Aortic smooth muscle cell (primary cell): ENCODE measurements at places on chromosomes 5 and 9. TPM values are rescaled to one million over a fixed set of nuclear protein-coding genes. Genes with fewer than 3 reads are reported as not detected.

The MEGF9 gene
- 12.3 and 25.4 TPM in 2 replicates for total RNA-seq

The TEX48 gene
- total RNA-seq = not detected in 2 replicates

The MLANA gene
- total RNA-seq = not detected in 2 replicates

The SEC24A gene
- 18.0 and 23.3 TPM in 2 replicates for total RNA-seq
